ENCODE measurements at places on chromosomes 16 and 17.

DNA sequence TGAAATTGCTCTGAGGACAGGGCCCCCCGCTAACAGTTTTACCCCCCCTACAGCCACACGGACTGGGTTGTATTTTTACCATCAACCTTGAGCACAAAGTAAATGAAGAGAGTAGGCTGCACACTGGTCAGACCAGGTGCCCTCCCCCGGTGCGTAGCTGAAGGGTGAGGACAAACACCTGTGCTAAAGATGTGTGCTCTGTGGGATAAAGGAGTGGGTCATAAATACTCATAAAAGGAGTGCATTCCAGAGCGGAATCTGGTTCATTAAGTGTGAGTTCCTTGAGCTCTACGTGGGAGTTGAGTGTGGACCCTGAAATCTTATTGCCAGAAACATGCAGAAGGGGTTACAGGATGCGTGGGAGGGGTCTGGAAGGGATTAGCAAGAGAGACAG, 217.0 kb downstream of the CCDC182 start:
- DNase-seq: no peak

DNA sequence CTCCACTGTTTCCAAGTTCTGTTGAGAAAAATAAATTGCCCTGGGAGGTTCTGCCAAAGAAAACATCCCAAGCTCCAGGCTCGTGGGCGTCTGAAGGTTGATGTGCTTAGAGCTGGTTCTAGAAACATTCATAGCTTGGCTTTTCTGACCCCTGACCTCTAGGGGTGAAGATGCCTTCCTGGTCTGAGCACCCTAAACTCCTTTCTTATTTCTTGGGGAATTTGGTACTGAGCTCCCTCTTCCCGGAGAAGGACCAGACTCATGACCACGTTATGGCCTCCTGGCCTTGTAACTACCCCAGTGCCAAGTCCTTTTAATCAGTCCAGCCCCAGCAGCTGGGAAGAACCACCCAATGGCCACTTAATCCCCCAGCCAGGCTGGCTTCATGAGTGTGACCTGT, 66.4 kb downstream of the MYH11 start:
- no peak for DNase-seq

- no peak for DNase-seq
Measured at GRCh38 chr17:17950806-17951205, 21.4 kb downstream of the TOM1L2 start.

DNA sequence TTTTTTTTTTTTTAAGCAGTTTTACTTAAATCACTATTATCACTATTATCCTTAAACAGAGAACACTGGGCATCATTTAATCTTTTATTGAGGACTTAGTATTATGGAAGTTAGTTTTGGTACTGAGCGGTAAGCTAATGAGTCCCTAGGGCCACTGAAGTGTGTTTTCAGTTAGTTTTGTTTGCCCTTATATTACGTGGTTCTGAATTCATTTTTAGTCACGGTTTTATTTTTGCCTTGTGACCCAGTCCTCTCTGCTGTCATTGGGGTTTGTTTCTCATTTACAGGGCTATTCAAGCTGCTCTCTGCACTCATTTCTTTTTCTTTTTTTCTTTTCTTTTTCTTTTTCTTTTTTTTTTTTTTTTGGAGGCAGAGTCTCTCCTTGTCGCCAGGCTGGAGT, 17.3 kb downstream of the RABEP1 start:
- no peak for DNase-seq

DNA sequence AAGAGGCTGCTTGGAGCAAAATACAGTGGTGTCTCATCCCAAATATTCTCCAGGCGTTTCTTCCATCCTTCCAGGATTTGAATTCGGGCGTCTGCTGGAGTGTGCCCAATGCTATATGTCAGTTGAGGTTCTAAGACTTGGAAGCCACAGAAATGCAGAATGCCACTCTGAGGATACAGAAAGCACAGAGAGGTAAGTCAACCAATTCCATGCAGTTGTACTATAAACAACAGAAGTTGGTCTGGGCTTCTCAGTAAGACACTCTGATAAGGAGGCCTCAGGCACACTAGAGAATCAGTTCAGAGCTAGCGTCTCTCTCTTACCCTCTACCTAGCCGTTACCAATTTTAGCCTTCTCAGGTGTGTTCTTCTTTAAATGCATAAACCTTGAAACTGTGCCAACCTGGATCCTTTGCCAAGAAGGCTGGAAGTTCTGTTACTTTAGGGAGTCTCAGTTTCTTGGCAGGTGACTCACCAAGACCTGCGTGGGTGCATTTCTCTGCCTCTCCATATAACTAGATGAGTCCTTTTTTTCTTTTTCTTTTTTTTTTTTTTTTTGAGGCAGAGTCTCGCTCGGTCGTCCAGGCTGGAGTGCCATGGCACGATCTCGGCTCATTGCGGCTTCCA, 15.1 kb downstream of the NQO1 start:
- no peak for DNase-seq

DNA sequence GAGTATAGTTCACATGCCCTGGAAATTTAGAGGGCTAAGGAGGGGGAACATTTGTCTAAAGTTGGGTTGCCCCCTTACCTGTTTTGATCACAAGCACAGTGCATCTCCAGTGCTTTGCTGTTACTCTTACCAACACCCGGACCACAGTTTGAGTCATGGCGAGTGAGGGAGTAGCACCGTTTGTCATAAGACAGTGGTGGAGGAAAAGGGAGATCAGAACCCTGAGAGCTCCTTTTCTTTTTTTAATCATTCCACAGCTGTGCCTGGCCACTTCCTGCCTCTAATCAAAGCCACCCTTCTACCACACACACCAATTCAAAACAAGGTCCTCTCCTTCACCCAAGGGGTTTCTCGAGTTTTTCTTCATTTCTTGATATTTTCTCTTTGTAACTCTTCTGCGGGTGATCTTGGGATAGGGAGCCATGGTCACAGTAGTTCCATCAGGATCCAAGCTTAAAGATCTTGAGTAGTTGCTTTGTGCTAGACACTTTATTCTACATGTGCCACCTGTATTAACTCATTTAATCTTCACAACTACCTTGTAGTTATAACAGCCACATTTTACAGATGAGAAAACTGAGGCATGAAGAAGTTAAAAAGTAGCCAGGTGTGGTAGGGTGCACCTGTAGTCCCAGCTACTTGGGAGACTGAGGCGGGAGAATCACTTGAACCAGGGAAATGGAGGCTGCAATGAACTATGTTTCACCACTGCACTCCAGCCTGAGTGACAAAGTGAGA, 5.0 kb upstream of the MYL4 start:
- peak; percentile 67 for DNase-seq

- no peak for DNase-seq
Measured at GRCh38 chr16:73882033-73882432, 414.6 kb upstream of the PSMD7 start.

DNA sequence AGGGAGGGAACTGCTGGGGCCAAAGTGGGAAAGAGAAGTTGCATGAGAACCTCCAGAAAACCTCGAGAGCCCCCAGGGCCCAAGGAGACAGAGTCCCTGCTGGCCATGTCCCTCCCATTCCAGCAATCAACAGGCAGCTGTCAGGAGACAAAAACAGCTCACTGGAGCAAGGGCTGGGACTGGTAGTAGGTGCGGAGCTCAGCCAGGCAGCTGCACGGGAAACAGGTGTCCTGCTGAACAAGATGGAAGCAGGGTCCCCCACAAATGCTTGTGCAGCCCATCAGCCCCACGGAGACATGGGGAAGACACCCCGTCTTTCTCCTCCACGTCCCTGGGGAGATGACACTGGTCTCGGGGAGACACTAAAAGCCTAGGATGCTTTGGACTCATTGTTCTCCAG, 34.5 kb downstream of the SDK2 start:
- DNase-seq: no peak

DNA sequence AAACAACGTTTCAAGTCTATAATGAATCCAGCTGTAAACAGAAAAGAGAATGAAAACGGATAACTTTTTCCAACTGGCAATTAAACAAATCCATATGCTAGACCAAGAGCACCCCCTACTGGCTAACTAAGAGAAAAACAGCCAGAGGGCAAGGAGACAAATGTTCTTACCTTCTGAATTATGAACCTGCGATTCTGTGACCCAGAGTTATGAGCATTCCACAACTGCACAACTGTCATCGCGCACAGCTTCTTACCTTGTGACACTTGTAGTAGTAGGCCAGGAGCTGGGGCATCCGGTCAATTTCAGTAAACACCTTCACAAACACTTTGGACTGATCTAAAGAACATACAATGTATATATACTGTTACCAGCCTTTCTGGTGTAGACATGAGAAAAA, 18.6 kb downstream of the COG7 start:
- peak; percentile 53 for DNase-seq

DNA sequence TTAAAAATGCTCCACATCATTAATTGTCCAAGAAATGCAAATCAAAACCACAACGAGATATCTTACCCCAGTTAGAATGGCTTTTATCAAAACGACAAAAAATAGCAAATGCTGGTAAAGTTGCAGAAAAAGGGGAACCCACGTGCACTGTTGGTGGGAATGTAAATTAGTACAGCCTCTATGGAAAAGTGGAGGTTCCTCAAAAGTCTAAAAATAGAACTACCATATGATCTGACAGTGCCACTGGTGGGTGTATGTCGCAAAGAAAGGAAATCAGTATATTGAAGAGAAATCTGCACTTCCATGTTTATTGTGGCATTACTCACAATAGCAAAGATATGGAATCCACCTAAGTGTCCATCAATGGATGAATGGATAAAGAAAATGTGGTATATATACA, 38.2 kb upstream of the ZFHX3 start:
- DNase-seq: no peak

DNA sequence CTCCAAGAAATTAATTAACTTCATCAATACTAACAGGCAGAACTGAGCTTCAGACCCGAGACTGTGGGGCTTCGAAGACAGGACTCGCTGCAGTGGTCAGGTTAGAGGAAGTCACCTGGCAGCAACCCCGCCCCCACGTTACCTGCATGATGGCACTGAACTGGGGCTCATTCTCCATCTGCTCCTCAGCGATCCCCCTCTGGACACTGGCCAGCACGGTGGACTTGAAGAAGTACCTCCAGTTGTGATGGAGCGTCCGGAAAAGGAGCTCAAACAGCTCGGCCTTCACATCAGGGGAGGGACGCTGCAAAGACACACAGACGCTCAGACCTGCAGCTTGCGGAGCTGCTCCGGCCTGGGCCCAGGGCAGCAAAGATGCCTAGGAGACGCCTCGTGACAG, 40.9 kb upstream of the GSG1L start:
- DNase-seq: no peak

- no peak for DNase-seq
Measured at GRCh38 chr17:40303708-40304551, 5.0 kb upstream of the RARA start.

DNA sequence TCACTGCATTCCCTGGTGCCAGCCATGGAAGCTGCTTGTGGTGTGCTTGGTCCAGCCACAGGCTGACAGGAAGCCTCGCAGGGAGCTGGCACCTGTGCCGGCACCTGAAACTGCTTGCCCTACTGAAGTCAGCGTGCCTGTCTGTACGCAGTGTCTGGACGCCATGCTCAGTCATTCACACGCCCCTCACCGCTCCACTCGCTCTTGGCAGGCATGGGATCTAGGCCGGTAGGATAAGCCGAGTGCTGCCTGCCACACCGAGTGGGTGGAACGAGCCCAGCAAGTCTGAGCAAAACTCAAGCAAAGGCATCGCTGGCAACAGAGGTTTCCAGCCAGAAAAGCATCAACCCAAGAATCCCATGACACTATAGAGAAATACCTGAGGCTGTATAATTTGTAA, 350.6 kb downstream of the CDH11 start:
- DNase-seq: no peak

GRCh38 chr16:54928411-54929089, 2.1 kb upstream of the IRX5 start:
- no peak for DNase-seq

DNA sequence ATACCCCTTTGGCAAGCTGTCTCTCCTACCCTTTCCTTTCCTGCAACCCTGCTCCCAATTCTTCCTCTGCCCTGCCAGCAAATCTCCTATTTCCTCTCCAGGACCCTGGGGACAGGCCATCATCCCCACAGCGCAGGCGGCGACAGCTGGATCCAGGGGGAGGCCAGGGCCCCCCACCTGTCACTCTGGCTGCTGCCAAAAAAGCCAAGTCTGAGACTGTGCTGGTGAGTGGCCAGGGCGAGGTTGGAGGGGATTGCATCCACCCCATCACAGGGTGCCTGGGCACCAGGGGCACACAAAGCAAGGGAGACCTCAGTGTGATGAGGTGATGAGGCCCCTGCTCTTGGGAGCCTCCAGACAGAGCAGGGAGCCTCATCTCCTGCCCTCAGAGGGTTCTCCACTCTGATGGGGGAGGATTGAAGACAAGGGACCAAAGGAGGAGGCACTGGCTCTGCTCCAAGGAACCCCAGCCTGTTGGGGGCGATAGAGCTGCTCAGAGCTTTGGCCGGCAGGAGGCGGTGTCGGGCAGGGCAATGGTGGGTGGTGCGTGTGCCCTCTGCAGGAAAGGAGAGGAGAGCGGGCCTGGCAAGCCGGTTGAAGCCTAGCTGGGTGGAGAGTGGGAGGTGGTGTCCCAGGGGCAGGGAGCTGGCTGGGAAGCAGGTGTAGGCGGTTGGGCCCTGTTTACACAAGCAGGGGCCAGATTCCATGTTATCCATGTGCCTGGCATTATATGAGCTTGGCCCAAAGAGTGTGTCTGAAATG, 15.6 kb upstream of the PDK2 start:
- no peak for DNase-seq

GRCh38 chr16:66292241-66292935, 74.1 kb upstream of the CDH5 start:
- no peak for DNase-seq

GRCh38 chr16:8874388-8874787, 5.6 kb upstream of the CARHSP1 start:
- no peak for DNase-seq

GRCh38 chr17:51289696-51290111, 29.4 kb downstream of the UTP18 start:
- no peak for DNase-seq

Data from CD4-positive, alpha-beta T cell treated with Interleukin-6 at 100 ng/mL for 8 hours (primary cell).